Vagina (tissue), 2 donors: ENCODE measurements at places on chromosomes 13 and 19. TPM values are rescaled to one million over a fixed set of nuclear protein-coding genes. Genes with fewer than 3 reads are reported as not detected.

Gene CD37
- total RNA-seq, result 22.1 TPM

Gene ZNF536
- total RNA-seq, result 2.5 TPM

Gene PABPC3
- not detected for total RNA-seq

DNA sequence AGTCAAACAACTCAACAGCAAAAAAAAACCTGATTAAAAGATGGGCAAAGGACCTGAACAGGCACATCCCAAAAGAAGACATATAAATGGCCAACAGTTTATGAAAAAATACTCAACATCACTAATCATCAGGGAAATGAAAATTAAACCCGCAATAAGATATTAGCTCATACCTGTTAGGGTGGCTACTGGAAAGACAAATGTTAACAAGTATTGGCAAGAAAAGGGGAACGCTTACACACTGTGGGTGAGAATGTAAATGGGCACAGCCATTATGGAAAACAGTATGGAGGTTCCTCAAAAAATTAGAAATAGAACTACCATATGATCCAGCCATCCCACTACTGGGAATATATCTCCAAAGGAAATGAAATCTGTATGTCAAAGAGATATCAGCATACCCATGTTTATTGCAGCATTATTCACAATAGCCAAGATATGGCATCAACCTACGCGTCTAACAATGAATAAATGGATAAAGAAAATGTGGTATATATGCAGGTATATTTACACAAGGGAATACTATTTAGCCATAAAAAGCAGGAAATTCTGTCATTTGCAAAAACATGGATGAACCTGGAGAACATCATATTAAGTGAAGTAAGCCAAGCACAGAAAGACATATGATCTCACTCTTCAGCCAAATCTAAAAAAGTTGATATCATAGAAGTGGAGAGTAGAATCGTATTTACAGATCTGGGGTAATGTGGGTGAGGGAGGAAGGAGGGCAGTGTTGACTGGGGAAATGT, 2.3 kb downstream of the ZNF780A start:
- H3K27ac ChIP-seq, result no peak overlapping the region
- H3K4me3 ChIP-seq, result no peak overlapping the region
- no peaks in the 10 kb centered on the region for H3K36me3 ChIP-seq
- H3K27me3 ChIP-seq, result no peaks in the 10 kb centered on the region

GRCh38 chr13:96338030-96338429, 248.1 kb downstream of the HS6ST3 start:
- no peak for DNase-seq
- H3K36me3 ChIP-seq, result no peaks in the 10 kb centered on the region
- no peak overlapping the region for H3K4me3 ChIP-seq
- no peaks in the 10 kb centered on the region for H3K27me3 ChIP-seq

DNA sequence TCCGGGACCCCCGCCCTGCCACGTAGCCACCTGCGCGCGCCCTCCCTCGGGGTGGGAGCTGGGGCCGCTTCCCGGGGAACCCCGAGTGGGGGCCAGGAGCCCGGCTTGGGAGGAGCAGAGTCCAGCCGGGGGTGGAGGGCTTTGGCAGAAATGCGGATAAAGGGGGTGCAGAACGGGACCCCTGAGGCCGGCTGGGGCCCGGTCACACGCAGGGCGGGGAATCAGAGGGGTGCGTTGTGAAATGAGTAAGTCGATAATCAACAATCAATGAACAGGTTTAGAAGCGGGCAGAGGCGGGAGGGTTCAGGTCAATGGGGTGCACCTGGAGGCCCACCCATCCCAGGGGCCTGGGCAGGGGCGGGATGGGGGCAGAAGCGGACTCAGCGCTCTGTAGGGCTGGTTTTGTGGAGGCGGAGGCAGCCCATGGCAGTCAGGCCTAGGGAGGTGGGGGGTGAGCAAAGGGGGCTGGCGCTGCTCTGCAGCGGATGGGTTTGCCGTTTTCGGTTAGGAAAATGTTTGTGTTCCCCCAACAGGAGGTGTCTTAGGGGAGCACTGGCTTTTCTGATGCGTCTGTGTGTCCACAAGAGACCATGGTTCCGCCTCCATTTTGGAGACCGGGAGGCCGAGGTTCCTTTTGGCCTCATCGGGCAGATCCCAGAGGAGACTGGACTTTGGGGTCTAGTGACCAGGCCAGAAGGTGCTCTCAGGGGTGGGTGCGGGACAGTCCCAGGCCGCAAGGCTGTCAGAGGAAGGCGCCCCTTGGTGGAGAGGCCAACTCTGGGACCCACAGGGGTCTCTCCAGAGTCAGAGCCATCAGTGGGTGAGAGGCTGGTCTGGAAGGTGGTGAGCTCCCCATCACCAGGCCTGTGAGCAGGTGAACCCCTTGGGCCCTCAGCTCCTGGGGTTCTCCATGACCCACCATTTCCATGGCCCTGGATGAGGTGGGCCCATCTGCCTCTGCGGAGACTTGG, 683 bp upstream of the DIRAS1 start:
- H3K4me3 ChIP-seq, result peak overlapping the region; percentile 35
- no peaks in the 10 kb centered on the region for H3K27me3 ChIP-seq
- no peaks in the 10 kb centered on the region for H3K36me3 ChIP-seq
- peak overlapping the region; percentile 45 for H3K27ac ChIP-seq

- H3K27me3 ChIP-seq, result no peaks in the 10 kb centered on the region
- H3K36me3 ChIP-seq, result no peaks in the 10 kb centered on the region
- H3K27ac ChIP-seq, result no peak overlapping the region
- no peak overlapping the region for H3K4me3 ChIP-seq
- DNase-seq, result no peak
- no peaks in the 10 kb centered on the region for H3K4me1 ChIP-seq
Measured at GRCh38 chr13:34413538-34414210, 528.4 kb upstream of the NBEA start.

GRCh38 chr13:110812869-110813645, 99.6 kb downstream of the ING1 start:
- H3K27ac ChIP-seq, result no peak overlapping the region
- H3K4me3 ChIP-seq, result peak overlapping the region; percentile 12
- H3K27me3 ChIP-seq, result no peaks in the 10 kb centered on the region
- DNase-seq, result peak; percentile 44

GRCh38 chr13:42168496-42168895, 103.5 kb upstream of the AKAP11 start:
- H3K27ac ChIP-seq, result no peak overlapping the region
- H3K36me3 ChIP-seq, result no peaks in the 10 kb centered on the region
- no peaks in the 10 kb centered on the region for H3K27me3 ChIP-seq
- no peak overlapping the region for H3K4me3 ChIP-seq
- no peak for DNase-seq

DNA sequence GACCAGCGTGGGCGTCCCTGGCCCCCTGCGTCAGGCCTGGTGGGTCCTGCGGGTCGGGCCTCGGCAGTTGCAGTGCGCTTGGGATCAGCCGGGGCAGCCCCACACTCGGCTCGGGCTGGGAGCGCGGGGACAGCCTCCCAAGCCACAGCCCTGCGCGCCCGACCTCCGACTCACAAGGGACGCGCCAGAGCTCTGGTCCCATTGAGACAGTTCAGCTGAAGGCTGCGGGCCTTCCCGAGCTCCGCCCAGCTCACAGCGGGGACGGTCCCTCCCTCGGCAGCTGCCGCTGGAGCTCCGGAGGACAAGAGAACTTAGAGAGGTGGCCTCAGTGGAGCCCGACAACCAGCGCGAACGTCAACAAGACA, 45.7 kb upstream of the ZNF730 start:
- H3K27me3 ChIP-seq, result no peaks in the 10 kb centered on the region
- H3K4me1 ChIP-seq, result peaks cover 11% of the 10 kb centered on the region
- no peak for DNase-seq
- no peak overlapping the region for H3K27ac ChIP-seq
- peak overlapping the region; percentile 42 for H3K4me3 ChIP-seq
- no peaks in the 10 kb centered on the region for H3K36me3 ChIP-seq

GRCh38 chr19:4933528-4933927, 24.2 kb downstream of the UHRF1 start:
- no peak overlapping the region for H3K4me3 ChIP-seq
- no peaks in the 10 kb centered on the region for H3K27me3 ChIP-seq
- H3K36me3 ChIP-seq, result no peaks in the 10 kb centered on the region
- DNase-seq, result no peak
- H3K4me1 ChIP-seq, result no peaks in the 10 kb centered on the region

DNA sequence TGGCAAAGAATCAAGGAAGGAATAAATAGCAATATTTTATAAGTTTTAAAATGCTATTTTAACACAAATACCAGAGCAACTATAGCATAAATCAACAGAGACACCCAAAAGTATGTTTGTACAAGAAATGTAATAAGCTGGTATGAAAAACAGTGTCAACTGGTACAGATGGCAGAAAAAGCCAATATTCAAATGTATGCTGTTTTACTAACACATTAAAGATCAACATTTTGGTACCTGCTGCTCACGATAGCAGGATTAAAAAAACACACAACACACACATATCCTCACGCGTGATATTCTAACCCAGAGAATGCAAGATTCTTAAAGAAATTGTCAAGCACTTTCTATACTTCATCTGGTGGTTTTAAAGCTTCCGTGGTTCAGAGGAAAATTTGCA, 48.1 kb upstream of the C19orf12 start:
- H3K4me3 ChIP-seq, result no peak overlapping the region
- H3K27ac ChIP-seq, result no peak overlapping the region
- H3K36me3 ChIP-seq, result no peaks in the 10 kb centered on the region
- no peak for DNase-seq
